Posterior vena cava (tissue), 2 donors: ENCODE measurements at places on chromosomes 1 and 21.

DNA sequence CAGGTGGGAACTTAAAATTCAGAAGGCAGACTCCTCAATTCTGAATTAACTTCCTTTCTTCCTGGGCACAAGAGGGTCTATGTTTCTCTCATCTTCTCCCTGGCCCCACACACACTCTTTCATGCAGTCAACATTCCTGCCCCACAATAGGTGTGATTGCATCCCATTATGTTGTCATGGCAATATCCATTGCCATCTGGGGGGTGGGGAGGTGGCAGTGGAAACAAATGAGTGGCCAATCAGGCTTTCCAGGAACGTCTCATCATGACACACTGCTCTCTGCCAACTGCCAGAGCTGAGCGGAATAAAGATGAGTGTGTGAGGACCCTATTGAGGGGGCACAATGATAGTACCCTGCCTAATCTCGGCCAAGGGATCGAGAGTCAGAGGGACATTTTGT lies 80.4 kb downstream of the KCND3 start:
- DNase-seq = no peak

GRCh38 chr1:44235808-44236207 lies 22.5 kb downstream of the DMAP1 start:
- no peak for DNase-seq

GRCh38 chr1:158691907-158692306 lies 5.4 kb upstream of the SPTA1 start:
- no peak for DNase-seq

GRCh38 chr1:62271948-62272728 lies 47.1 kb downstream of the KANK4 start:
- DNase-seq = no peak

DNA sequence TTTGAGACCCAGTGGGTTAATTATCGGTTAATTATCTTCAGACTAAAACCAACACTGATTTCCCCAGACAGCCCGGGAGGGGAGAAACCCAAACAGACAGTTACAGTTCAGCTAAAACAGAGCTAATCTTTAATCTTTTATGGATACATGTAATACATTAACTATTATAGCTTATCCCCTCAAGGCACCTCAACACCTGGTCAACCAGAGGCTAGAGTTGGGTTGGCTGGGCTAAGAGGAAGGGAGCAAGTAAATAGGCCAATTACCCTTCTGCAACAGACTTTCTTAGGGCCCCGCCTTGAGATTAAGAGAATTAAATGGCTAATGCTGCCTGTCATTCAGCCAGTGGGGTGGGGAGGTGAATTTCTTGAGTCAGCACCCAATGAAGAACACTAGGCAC lies 6.6 kb upstream of the MED18 start:
- DNase-seq = peak; percentile 19

DNA sequence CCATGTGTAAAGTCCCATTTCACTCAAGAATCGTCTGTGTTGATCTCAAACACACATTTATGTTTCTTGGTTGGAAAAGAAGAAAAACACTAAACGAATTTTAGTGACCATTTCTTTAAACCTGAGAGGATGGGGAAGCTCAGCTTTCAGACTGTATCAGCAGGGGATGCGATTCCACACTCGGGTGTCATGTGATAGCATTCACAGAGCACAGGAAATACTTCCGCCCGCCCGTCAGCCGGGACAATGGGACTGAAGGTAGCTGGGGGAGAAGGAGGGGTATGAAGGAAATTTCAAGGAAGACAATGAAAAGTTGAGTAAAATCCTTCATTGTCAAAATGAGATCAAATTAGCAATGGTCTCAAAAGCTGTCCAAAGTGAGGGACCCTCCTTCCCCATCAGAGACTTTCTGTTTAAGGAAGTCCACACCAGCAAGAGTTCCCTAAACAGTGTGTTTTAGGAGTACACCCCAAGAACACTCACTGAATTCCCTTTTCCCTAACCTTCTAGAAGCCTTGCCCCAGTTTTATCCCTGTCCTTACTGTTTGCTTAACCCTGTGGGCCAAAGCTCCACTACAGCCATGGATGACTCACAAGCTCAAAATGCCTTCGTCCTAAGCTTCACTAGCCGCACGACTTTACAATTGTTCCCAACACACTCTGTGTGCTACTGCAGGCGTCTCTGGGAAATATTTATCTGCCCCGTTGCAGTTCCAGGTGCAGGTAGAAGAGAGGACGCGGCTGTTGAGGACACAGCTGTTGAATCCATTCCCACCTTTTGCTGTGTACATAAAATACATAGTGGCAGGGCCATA lies 51.4 kb upstream of the SIM2 start:
- DNase-seq = no peak

DNA sequence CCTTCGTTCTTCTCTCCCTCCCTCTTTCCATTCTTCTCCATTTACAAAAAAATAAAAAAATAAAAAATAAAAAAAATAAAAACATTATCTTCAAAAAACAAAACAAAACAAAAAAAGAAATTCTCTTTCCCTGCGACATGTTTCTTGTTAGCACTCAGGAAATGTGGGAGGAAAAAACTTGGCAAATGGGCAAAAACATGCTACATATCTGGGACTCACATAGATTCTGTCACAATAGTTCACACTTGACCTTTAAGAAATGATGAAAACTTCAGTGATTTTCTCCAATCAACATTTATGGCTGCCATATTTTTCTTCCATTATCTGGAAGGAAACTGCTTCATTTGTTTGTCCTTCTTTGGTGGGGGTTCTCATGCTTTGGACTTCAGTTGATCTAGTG lies 109.3 kb downstream of the PRKAB2 start:
- DNase-seq = no peak

DNA sequence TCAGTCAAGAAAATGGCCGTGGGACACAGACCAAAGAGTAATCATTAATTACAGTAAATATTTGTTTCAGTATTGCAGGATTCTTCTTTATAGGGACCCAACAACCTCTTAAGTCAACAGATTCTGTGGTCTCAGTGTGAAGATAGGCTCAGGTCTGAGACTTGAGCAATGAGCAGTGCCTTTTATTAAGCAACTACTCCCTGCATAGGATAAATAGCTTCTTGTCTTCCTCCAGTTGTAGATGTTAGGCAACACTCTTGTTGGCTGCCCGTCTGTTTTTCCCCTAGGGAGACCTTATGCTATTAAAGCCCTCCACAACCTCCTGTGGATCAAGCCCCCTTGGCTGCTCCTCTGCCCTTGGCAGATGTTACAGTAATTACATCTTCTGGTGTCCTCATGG lies 1.8 kb upstream of the OMA1 start:
- no peak for DNase-seq

DNA sequence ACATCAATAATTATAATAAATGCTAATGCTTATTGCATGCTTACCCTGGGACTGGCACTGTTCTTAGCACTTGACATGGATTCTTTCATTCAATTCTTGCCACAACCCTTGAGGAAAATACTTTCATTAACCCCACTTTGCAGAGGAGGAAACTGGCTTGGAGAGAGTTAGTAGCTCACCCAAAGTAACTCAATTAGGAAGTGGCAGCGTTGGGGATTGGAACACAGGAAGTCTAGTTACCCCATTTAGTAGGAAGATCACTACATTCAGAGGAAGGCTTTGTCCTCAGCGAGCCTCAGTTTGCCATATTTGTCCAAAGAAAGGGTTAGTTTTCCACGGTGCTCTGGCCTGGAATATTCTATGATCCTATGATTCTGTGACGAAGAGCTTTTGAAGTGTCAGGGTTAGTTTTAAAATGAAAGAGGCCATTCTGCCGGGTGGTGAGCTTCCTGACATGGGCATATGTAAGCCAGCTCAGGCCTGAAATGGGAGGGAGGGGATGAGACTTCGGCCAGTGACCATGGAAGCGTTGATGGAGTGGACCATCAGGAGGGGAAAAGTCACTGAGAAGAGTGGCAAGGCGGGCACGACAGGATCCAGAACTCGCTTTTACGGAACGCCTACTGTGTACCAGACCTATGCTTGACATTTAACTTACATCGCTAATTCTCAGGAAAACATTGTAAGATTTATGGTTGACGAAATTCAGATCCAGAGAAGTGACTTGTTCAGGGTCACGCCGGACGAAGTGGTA lies 28.2 kb upstream of the EPB41 start:
- no peak for DNase-seq

- no peak for DNase-seq
Measured at GRCh38 chr1:31831397-31832378, 15.9 kb upstream of the SPOCD1 start.

DNA sequence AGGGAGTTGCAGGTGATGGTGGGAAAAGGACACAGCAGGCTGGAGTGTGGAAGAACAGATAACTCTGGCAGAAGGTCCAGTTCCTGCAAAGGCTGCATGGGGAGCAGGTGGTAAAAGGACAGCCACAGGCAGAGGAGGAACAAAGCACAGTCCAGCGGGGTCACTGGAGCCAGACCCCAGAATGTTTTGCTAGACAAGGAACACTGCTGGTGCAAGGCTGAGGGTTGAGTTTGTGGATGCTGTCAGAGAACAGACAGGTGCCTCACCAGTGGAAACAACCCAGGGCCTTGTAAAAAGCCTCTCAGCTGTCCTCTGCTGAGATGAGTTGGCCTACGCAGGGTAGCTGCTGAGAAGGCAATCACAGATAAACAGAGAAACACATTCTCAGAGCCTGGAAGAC lies 101.7 kb downstream of the SSBP3 start:
- DNase-seq = no peak

DNA sequence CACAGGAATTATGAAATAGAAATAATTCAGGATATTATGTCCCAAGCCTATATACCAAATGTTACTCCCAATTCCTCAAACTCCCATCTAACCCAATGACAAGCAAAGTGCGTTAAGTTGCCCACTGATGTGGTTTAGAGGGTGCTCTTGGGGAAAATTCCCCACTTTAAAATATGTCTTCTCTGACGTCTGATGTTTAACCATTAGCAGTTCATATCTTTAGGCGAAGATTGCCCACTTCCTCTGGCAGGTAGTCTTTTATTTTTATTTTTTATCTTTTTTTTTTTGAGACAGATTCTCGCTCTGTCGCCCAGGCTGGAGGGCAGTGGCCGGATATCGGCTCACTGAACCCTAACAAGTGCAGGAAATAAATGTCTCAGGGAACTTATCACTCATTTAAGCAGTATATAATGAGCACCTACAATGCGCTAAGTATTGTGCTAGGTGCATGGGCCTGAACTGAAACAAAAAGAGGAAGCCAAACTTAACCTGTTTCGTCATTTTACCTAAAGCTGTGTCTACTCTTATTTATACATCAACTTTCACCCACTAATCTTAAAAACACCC lies 1.3 kb upstream of the LYST start:
- no peak for DNase-seq

DNA sequence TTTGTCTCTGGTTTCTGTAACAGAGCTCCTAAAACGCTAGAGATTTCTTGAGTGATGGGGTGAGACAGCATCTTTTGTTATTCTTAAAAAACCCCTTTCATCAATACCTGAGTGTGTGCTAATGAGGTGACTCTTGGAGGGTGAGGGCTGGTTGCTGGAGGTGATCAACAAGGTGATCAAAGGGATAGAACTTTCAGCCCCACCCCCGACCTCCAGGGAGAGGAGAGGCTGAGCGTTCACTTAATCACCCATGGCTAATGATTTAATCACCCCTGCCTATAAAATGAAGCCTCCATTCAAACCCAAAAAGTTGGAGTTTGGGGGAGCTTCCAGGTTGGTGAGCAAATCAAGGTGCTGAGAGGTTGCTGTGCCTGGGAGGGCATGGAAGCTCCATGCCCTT lies 175.4 kb downstream of the SLC35F3 start:
- DNase-seq = no peak

DNA sequence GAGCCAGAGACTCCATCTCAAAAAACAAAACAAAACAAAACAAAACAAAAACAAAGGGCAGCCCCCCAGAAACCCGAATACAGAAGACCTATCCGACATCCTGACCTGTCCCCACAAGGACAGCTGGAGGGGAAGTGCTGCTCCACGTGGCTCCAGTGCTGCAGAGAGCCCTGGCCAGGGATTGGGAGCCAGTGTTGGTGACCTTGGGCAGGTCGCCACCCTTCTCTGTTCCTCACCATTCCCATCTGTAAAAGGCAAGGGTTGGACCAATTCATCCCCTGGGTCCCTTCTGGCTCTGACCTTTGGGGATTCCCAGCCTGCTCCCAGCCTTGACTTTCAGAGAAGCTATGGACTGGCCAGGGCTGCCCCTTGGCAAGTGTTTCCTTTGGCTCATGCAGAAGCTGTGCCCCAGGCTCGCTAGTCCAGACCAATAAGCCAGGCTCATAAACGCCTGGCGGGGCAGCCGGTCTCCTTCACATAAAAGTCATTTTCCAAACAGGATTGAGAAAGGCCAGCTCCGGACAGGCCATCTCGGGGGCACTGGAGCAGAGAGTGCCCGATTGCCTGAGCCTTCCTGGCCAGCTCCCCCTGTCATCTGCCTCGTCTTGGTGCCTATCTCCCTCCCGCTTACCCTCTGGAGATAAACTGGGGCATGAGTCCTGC lies 20.0 kb upstream of the PADI1 start:
- peak; percentile 51 for DNase-seq

GRCh38 chr1:33735624-33736023 lies 128.3 kb upstream of the HMGB4 start:
- DNase-seq = no peak
